ENCODE measurements at places on chromosomes 3 and 15. TPM values are rescaled to one million over a fixed set of nuclear protein-coding genes. Genes with fewer than 3 reads are reported as not detected.

The TF gene
- total RNA-seq = 40.6 TPM

The FETUB gene
- not detected for total RNA-seq

The EPB42 gene
- total RNA-seq = 4.5 TPM

The UCN2 gene
- not detected for total RNA-seq

The EFHB gene
- 8.4 TPM for total RNA-seq

The PBRM1 gene
- total RNA-seq = 82.0 TPM

The SCAMP5 gene
- total RNA-seq = 7.6 TPM

The UQCC5 gene
- 16.0 TPM for total RNA-seq
